ENCODE measurements at places on chromosomes 4 and X.

GRCh38 chrX:74104356-74105015 lies 199.5 kb upstream of the ZCCHC13 start:
- no peak for DNase-seq

DNA sequence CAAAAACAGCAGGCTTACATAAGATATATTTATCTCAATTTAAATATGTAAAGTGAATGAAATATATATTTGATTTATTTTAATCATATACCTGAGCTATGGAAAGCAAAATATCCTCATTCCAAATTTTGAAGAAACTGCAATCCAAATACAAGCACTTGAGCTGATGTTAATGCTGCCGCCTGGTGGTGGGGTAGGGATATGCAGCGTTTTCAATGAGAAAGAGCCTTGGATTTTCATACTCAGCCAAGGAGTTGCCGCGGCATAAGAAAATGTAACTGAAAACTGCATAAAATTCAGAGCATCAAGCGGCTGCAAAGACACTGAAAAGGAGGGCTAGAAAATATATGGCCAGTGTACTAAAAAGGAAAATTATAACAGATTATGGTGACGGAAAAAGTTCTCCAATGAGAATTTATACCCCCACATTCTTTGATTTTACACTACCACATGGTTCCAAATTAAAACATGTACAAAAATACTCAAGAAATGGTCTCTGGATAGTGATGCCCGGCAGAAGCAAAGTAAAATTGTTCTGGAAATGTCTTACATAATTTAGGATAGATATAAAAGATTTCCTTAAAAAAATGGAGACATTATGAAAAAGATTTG lies 660.3 kb upstream of the PITX2 start:
- DNase-seq, result no peak

- DNase-seq, result no peak
Observed at GRCh38 chr4:71830-72229, 18.7 kb downstream of the ZNF595 start.

DNA sequence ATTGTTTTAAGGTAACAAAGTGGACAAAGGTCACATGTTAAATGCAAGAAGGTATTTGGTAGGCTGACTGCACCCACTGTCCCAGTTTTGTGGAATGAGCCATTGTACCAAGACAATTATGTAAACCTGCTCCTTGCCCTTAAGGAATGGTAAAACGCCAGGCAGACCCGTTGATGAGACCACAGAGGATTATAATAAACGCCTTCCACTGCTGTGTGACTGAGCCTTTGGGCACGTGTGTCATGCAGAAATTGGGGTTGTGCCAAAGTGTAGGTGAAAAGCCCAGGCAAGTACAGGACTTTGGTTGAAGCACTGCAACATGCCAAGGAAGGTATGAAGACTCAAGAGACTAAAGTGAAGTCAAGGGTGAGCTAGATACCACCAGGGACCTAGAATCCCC lies 59.7 kb downstream of the LRRC66 start:
- no peak for DNase-seq

GRCh38 chr4:128675083-128675482 lies 134.4 kb upstream of the JADE1 start:
- DNase-seq, result no peak

DNA sequence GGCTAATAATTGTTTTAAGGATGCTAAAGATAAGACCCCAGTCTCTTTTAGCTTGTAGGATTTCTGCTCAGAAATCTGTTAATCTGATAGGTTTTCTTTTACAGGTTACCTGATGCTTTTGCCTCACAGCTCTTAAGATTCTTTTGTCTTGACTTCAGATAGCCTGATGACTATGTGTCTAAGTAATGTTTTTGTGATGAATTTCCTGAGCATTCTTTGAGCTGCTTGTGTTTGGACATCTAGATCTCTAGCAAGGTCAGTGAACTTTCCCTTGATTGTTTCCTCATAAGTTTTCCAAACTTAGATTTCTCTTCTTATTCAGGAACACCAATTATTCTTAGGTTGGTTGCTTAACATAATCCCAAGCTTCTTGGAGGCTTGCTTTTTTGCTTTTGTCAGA lies 104.1 kb downstream of the ZNF518B start:
- DNase-seq, result no peak
